ENCODE measurements at places on chromosomes 4 and X.

- no peak for DNase-seq
These were observed 296.0 kb upstream of the SFRP2 start for GRCh38 chr4:154084864-154085263.

- no peak for DNase-seq
These were observed 141.4 kb upstream of the SMIM10 start for GRCh38 chrX:134849390-134849789.

- DNase-seq, result no peak
These were observed 55.6 kb upstream of the TADA2B start for GRCh38 chr4:6987588-6987961.

GRCh38 chr4:119536572-119537528 lies 91.8 kb downstream of the PDE5A start:
- DNase-seq, result no peak

DNA sequence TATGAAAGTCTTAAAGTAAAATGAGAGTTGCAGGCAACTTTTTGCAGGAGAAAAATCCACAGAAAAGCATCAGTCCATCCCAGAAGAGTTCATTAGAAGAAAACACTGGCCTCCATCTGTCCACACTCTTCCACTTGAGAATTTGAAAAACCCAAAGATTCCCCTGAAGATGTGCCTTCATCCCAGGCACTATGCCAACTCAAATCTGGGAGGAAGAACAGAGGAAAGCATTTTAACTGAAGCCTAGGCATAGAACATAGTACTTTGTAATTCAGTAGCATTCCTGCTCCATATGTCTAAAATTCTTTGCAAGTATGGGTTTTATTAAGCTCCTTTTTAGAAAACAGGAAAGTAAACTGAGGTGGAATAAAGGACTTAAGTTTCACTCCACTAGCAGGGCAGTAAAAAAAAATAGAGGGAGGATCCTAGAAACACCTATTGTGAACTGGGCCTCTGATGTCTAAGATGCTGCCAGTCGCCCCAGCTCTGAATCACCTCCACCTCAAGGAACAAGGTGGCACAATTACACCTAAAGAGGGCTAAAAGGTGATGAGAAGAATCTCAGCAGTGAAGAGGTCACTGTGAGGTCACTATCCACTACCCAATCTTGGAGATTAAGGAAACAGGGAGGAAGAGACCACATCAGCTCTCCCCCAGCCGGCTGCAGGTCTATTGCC lies 141.9 kb upstream of the FAM241A start:
- DNase-seq, result no peak

- DNase-seq, result no peak
These were observed 9.8 kb upstream of the RTL5 start for GRCh38 chrX:72141372-72142004.

DNA sequence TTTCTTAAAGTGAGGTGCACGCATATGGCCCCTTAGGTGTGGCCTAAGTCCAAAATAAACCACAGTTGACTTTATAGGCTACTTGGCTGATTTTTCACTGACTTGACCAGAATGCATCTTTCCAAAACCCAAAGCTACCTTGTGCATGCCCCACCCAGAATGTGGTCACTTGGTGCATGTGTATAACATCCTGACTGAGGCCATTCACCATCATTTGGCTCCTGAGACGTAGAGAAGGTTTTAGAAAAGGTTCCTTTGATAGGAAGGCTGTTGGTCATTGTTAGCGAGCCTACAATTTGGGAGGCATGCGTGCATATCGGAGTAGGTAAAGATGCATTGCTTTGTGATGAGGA lies 84.6 kb downstream of the PLAC1 start:
- DNase-seq, result no peak

GRCh38 chr4:146742416-146742815 lies 103.7 kb downstream of the POU4F2 start:
- no peak for DNase-seq

DNA sequence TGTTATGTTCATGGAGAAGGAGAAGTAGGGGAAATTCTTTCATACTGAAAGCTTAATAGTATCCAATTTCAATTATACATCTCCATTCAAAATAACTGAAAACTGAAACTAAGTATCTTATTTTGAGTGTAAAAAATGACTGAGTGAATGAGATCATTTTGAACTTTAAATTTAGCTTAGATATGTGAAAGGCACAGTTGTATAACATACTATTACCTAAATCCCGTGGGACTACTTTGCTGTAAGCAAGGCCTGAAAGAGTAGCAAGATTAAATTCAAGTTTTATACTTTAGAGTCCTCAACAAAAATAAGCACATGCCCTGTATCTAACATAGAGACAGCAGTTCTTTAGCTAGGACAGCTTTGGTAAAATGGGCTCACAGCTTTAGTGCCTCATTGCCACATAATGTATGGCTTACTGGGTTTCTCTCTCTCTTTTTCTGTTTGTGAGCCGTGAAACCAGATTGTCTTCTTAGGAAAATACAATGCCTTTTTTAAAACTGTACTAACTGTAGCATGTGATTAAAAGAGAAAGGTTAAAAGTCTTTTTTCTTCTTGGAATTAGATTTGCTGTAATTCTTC lies 43.2 kb downstream of the GSTCD start:
- DNase-seq, result no peak

DNA sequence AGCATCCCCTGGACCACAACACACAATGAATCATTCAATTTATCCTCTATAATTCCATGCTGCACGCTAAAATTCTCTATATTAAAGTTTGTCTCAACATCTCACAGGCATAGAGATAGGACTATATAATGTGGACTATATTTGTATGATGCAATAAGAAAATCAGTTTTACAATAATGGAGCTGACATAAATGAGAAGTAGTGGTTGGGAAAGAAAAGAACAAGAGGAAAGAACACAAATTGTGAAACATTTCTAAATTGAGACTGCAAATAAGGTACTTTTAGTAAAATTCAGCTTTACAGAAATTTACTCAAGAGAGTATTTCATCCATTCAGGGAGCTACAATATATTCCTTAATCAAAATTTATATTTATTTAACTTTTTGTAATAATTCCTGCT lies 120.4 kb downstream of the ARAP2 start:
- no peak for DNase-seq

- no peak for DNase-seq
These were observed 8.5 kb upstream of the RAI2 start for GRCh38 chrX:17869580-17869979.

GRCh38 chr4:159104694-159105414 lies 2.0 kb downstream of the RAPGEF2 start:
- DNase-seq, result peak; percentile 33

DNA sequence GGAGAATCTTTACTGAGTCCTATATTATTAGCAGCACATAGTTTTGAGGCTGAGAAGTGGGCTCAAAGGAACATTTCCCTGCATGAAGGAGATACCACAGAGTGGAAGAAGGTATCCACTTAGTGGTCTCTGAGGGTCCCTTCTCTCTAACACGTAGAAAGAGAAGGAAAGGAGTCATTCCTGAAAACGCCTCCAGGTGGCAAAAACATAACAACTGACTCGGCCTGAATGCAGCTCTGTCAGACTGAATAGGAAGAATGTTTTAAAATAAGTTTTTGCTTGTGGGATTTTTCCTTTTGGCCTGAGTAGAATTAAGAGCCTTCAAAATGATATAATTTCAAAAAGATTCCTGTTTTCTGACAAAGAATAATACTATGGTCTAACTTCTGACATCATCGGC lies 23.3 kb downstream of the RPGR start:
- no peak for DNase-seq

- no peak for DNase-seq
These were observed 17.2 kb downstream of the HMGB2 start for GRCh38 chr4:173317004-173317403.

DNA sequence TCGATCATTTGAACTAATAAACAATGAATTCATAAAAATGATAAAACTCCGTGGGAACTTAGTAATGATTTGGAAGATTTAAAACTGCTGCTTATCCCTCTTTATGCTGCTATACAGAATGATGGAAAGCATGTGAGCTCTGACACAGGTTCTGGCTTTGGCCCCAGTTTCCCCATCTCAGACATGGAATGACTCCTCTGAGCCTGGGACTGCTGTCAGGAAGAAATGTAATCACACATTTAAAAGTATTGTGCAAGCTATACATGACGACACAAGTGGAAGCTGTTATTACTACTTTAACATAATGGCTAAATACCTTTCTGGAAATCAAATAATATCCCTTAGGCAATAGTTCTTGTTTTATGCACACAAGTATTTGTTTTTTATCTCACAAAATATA lies 161.7 kb downstream of the DCHS2 start:
- DNase-seq, result no peak

DNA sequence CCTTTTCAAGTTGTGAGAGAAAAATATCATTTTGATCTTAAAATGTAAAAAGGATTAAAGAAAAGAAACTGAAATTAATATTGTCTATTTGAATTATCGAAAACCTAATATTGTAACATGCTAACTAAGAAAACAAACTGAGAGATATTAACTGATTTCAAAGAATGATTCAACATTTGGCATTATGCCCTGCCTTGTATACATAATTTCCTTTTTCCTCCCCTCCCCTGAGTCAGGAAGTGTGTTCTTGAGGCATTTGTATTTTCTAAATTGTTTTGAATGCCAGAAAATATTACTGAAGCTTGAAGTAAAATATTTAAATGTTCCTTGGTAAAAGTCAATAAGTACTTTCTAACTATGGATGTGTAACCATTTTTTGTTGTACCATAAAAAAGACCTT lies 49.4 kb downstream of the RPS6KA3 start:
- DNase-seq, result no peak

DNA sequence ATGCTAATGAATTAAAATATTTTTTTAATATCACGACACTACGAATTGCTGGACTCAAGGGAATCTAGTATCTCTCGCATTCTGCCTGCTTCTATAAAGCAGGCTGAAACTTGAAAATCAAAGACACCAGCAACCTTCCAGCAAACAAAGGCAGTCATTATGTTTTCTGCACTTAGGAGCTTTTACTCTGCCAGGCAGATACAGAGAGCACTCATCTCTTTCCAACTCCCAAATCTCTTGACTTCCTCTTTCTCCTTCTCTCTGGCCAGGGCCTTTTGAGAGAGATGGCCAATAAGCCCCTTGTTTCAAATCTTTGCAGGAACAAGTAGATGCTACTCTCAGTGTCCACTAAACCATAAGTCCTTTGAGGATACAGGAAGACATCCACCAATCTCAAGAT lies 95.2 kb upstream of the KLF3 start:
- no peak for DNase-seq

GRCh38 chr4:152960082-152960481 lies 24.0 kb downstream of the FHDC1 start:
- DNase-seq, result no peak

- no peak for DNase-seq
These were observed 74.2 kb downstream of the LIMCH1 start for GRCh38 chr4:41611881-41612871.

DNA sequence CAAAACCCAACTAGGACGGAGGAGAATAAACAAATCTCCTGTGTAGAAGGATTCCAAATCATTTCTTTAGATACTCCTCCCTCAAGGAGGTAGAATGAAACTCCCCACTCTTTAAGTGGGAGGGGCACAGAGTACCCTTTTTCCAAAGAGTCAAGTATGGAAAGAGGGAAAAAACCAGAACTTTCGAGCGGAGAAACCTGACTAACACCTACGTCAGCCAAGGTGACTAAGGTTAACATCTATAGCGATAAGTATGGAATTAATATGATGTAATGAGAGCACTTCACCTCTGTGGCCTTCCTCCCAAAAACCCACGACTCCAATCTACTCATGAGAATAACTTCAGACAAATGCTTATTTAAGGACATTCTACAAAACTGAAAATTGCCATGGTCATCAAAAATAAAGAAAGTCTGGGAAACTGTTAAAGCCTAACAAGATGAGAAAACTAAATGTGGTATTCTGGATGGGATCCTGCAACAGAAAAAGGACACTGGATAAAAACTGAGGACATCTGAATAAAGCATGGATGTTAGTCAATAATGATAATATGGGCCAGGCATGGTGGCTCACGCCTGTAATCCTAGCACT lies 157.0 kb upstream of the MAP3K15 start:
- DNase-seq, result no peak

- DNase-seq, result no peak
These were observed 231.7 kb upstream of the TAPT1 start for GRCh38 chr4:16457944-16458343.

- no peak for DNase-seq
These were observed 10.0 kb upstream of the RNF128 start for GRCh38 chrX:106716463-106716862.

DNA sequence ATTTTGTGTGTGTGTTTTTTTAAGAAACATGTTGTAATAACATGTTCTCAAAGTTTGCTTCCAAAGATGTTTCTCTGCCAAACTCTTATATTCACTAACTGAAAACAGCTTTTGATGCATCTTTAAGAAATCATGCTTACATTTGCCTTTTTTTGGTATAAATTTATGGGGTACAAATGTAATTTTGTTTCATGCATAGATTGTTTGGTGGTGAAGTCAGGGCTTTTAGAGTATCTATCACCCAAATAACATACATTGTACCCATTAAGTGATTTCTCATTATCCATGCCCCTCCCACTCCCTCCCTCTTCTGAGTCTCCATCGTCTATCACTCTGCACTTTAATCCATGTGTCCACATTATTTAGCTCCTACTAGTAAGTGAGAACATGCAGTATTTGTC lies 30.8 kb downstream of the SPINK2 start:
- DNase-seq, result no peak

GRCh38 chr4:109266236-109266635 lies 36.2 kb downstream of the COL25A1 start:
- DNase-seq, result no peak

DNA sequence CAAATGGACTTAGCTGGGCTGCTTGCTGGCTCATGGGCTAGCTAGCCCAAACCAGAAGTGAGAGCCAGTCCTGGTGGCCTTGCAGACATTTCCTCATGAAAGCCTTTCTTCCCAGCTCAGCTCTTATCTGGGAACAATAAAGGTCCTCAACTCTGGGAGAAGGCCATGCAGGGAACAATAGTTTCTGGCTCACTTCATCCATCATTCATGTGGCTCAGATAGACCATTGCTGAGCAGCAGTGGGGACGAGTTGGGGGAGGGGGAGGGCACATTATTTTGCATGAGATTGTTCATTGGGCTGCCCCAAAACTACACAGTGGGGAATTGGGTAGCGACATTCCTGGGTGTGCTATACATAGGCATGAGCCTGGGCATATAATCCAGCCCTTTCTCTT lies 47.6 kb downstream of the NHSL2 start:
- no peak for DNase-seq

- no peak for DNase-seq
These were observed 419.3 kb upstream of the SLIT2 start for GRCh38 chr4:19832411-19832810.

GRCh38 chrX:15158736-15159406 lies 111.0 kb downstream of the ASB9 start:
- DNase-seq, result no peak

GRCh38 chrX:149124526-149125108 lies 380.5 kb downstream of the IDS start:
- DNase-seq, result no peak

All from T-helper 1 cell (primary cell).